ENCODE measurements at places on chromosomes 3 and 15.

DNA sequence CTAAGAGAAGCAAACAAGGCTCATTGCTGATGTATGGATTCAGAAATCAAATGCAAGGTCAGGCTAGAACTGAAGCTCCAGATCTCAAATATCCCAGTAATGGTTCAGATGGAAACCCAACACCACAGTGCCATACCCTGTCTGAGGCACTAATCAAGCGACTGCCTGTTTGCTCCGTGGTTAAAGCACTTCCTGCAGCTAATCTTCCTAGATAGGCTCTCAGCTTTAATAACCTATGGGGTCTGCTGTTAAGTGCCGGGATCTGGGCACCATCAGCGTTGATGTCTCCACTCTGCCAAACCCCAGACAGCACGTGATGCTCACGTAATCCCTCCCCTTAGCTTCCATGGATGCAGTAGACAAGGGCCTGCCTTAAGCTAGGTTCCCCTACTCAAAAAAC lies 262.6 kb downstream of the MECOM start:
- no peak for DNase-seq

DNA sequence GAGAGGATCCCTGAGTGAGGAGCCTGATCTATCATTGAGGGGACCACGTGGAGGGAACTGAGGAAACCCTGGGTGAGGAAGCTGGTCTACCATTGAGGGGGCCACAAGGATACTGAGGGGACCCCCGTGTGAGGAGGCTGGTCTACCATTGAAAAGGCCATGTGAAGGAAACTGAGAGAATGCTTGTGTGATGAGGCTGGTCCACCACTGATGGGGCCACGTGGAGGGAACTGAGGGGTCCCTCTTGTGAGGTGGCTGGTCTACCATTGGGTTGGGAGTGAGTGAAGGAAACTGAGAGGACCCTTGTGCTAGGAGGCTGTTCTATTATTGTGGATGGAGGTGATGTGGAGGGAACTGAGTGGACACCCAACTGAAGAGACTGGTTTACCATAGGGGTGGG lies 161.3 kb downstream of the FBLN2 start:
- DNase-seq, result no peak

- no peak for DNase-seq
Observed at GRCh38 chr15:25803541-25803940, 59.6 kb downstream of the ATP10A start.

- DNase-seq, result no peak
Observed at GRCh38 chr3:9809615-9810432, at the start of gene TTLL3. TTLL3 (plus strand) TSS chr3:9810262; CDS start chr3:9810662, 400 bp downstream.

GRCh38 chr3:115517457-115518050 lies 105.8 kb upstream of the GAP43 start:
- no peak for DNase-seq

DNA sequence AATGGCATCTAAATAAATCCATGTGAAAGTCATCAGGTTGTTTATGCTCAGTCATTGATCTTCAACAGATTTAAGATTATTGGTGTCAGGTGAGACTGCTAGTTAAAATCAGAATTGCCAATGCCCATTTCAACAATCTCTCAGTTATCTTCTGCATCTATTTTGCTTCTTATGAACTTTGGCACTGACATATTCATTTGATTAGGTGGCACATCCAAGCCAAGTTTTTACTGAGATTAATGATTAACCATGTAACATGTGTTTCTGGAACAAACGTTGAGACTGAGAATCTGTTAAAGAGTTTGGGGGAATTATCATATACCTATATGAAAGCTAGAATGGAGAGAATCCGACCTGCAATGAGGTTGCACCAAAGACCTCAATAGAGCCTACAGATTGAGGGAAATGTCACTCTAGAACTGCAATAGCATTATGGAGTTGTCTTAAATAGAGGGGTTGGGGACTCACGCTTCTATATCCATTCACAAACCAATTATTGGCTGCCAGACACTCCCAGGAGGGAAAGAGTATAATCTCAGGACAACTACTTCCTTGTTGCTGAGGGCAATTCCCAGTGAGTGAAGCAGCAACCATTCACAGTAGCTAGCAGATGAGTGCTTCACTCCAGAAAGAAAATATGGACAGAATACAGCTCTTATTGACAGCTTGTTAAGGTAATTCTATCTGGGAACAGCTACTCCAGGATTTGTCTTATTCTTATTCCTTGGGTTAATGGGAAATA lies 891.3 kb downstream of the SQOR start:
- DNase-seq, result no peak

- DNase-seq, result no peak
Observed at GRCh38 chr3:149657926-149658743, at the start of gene WWTR1. WWTR1 (minus strand) TSS chr3:149658025; CDS start chr3:149657306, 719 bp downstream.

GRCh38 chr3:112132088-112132487 lies 960 bp downstream of the GCSAM start:
- DNase-seq, result no peak

- DNase-seq, result no peak
Observed at GRCh38 chr15:101204739-101205535, 46.9 kb downstream of the CHSY1 start.

- no peak for DNase-seq
Observed at GRCh38 chr3:104907507-104907906, 459.2 kb upstream of the ALCAM start.

GRCh38 chr3:10299175-10299574 lies 6.4 kb upstream of the GHRL start:
- DNase-seq, result no peak

GRCh38 chr3:185929192-185930151 lies 8.3 kb downstream of the TRA2B start:
- no peak for DNase-seq

GRCh38 chr15:52481915-52482314 lies 46.8 kb downstream of the MYO5A start:
- no peak for DNase-seq

- DNase-seq, result no peak
Observed at GRCh38 chr15:40782609-40783227, 12.9 kb downstream of the C15orf62 start.

- DNase-seq, result no peak
Observed at GRCh38 chr15:66164788-66165187, 88.8 kb downstream of the MEGF11 start.

DNA sequence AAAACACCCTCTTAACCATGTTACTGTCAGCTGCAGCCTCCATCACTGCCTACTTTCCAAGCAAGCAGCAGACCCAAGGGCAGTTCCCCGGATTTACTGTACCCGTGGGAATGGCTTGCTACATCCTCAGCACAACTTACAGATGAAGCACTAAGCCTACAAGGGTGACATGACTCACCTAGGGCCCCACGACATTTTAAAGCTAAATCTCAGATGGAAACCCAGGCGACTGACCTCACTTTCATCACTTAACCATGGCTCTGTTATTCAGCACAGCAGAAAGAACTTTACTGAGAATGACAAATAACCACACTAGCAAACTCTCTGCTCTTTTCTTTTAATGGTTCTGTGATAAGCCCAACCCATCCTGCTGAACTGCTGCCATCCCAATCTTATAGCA lies 65.6 kb downstream of the SUMF1 start:
- DNase-seq, result no peak

DNA sequence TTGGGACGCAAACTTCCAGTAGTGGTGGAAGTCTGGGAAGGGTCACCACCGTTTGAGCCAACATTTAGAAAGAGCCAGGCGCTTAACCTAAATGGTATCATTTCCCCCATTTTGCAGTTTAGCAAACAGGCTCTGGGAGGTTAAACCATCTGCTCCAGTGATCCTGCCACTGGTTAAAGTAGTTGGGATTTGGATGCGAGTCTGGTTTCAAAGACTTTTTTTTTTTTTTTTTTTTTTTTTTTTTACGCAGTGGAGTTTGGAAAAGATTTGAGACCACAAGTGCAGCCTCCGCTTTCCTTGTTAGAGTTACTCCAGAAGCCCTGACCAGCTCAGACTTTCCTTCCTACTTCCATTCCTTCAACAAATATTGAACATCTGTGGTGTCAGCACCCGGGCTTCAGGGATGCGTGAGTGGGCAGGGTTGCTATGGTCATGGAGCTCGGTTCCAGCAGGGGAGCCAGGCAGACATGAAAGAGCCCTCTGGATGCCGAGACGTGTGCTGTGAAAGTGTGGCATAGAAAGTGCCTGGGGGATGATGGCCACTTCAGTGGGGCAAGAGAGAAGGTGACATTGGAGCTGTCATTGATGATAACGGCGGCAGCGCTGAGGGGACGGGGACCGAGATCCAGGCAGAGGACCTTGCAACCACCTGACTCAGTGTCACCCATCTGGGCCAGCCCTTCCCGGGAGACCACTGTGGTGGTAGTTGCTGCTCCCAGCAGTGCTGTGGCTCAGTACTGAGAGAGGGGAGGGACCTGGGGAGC lies 1.1 kb upstream of the RNU6-1 start:
- no peak for DNase-seq

DNA sequence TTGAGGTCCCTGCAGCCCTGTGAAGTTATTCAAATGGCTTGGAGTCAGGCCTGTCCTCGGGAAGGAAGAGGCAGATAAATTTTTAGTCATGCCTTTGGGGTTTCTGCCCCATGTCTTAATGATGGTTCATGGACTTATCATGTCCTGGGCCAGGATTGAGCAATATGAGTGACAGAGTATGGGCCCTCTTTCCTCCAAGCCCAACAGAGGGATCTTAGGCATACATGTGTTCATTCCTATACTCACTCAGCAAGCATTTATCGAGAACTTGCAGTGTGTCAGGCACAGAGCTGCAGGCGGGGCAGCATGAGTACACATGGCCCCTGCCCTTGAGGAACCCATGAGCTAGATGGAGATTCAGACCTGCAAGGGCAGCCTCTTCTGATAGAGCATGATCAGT lies 6.2 kb downstream of the ESYT3 start:
- DNase-seq, result no peak

- no peak for DNase-seq
Observed at GRCh38 chr15:41263891-41264351, 32.9 kb downstream of the CHP1 start.

DNA sequence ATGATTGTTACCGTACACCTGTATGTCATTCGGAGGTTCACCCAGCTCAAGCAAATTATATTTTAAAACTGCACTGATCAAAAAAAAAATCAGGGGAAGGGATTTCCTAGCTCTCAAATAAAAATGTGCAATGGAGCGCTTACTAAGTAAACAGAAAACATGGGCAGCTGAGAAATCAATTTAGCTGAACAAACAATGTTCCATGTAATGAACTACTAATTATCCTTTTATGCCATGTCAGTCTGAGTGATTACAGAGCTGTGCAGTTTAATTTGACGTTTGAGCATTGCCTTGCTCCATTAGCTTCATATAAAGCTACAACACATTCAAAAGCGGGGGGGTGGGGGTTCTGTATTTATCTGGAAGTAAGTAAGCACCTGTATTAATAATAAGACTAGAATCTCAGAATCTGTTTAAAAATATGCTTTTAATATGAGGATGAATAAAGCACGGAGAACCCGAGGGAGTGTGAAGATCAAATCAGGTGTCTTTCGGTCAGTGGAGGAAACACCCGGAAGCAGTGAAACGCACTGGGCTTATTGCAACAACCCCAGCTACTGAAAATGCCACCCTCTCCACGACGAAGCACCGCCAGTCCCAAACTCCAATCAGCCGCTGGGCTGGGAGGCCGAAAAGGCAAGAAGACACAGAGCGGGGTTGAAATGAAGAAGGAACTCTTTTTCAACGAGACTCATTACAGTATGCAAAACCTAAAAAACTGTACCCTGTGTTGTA lies 196.5 kb upstream of the ATP11B start:
- peak; percentile 48 for DNase-seq

DNA sequence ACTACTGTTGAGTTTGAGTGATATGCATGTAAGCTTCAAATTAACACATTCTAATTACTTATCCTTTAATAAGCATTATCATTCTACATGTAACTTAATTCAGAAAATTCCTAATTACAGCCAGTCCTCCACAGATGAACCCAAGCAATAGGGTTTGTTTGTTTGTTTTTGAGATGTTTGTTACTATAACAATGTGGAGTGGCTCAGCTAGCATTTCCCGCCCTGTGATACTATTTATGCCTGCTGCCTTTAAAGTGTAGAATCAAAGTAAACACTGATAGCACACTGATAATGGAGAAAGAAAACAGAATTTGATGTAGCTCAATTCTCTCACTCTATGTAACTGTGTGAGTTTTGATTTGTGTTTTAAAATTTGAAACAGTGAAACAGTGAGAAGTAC lies 105.1 kb upstream of the IGF1R start:
- no peak for DNase-seq

DNA sequence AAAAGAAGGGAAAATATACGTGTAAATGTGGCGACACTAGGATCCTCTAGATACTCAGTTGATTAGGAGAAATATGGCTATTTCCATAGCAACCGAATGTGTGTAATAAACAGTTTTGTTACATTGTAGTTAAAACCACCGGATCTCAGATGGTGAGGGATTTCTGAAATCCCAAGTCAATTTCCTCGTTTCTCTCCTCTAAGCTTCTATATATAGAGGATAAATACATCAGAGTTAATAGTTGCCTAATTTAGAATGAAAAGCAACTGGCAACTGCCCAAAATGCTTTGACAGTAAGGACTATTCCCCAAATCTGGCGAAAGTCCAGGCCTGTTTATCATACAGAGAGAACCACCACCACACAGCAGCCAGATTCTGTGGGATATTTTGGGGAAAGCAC lies 112.6 kb downstream of the GABRB3 start:
- no peak for DNase-seq

DNA sequence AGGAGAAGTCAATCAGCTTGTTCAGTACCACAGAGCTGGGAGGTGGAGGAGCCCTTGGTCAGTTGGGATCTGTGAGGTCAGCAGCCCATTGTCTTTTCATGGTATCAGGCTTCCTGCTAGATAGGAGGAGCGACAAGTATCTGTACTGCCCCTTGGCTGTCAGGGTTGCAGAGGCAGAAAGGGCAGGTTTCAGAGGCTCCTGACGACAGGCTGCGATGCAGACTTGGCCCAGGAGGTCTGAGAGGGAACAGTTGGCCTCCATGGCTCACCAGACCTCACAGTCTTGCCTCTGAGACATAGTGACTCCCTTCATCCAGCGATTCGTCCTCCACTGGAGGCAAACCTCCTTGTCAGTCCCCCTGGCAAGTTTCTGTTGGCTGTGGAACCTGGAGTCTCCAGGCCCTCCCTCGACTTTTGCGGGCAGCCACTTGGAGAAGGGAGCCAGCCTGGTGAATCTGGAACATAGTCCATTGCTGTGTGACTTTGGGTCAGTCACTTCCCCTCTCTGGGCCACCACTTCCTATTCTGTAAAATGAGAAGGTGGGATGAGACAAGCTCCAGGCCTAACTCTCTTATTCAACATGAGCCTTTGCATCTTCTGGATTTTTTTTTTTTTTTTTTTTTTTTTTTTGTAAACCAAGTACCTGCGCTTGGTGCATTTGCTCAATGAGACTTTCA lies 177.9 kb upstream of the TLE3 start:
- DNase-seq, result no peak

GRCh38 chr3:187327845-187328244 lies 36.3 kb upstream of the MASP1 start:
- DNase-seq, result no peak
